ENCODE measurements at places on chromosomes 11 and 22.

DNA sequence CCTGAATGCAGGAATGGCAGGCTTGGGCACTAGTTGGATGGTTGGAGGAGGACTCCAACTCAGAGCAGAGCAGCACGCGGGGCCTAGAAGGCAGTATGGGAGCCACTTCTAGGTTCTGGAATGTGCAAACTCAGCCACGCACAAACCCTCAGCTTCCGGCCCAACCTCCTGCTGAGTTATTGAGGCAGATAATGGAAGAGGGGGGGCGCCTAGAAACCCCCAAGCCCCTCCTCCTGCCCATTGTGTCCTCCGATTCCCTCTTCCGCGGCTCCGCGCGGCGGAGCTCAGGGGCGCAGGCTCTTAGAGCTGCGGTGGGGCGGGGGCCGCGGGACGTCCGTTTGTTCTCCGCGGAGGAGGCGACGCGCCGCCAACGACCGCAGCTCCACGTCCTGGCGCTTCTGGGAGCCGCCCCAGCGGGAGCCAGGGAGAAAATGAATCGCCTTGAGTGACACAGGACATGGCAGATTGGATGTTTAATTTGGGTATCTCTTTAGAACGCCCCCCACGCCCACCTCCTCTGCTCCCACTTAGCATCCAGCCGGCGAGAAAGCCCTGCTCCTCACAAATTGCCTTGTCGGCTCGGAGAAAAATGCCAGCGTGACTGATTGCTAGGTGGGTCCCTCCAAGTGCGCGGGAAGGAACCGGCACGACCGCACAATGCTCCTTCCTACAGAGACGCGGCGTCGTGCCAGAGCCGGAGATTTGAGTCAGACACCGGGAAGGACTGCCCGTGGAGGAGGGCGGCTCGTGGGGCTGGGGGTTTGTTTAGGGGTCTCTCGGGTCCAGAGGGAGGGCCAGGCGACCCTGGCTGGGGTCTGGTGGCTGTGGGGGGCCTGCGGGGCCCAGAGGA, 144.6 kb downstream of the NECTIN1 start:
- H3K27me3 ChIP-seq, result peaks cover 54% of the 10 kb centered on the region
- H3K4me1 ChIP-seq, result peaks cover 9% of the 10 kb centered on the region
- no peak overlapping the region for H3K4me3 ChIP-seq
- H3K36me3 ChIP-seq, result no peaks in the 10 kb centered on the region
- H3K27ac ChIP-seq, result no peak overlapping the region
- DNase-seq, result peak; percentile 18

DNA sequence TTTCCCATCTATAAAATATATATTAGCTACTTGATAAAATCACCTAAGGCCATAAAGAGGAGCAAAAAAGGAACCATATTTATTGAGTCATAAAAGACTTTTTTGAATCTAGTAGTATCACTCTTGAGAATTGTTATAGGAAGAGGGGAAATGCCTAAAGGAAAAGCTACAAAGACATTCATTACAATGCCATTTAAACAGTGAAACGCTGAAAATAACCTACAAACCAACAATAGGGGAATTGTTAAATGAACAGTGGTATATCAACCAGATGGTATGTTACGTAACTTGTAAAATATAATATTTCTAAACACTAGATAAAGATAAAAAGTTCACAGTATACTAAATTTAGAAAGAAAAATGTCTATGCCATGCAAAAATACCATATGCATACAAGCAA, 47.5 kb downstream of the FAM181B start:
- no peaks in the 10 kb centered on the region for H3K36me3 ChIP-seq
- peaks cover 13% of the 10 kb centered on the region for H3K27me3 ChIP-seq
- no peak overlapping the region for H3K27ac ChIP-seq
- H3K4me1 ChIP-seq, result no peaks in the 10 kb centered on the region
- DNase-seq, result no peak
- no peak overlapping the region for H3K4me3 ChIP-seq

DNA sequence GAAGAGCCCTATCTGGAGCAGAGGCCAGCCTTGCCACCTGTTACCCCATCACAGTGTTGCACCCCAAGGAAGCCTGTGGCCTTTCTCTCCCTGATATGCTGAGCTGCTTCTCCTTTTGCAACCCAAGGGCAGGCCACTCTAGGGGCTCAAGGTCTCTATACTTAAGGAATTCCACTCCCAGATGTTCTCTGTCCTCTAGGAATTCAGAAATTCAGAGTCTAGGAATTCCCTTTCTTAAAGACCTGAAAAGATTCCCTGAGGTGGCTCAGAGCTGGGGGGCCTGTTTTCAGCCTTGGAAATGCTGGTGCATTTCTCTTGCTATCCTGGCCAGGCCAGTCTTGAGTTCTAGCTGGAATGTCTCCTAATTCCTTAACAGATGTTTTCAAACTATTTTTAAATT, 68.0 kb upstream of the OLFML1 start:
- no peak for DNase-seq
- H3K4me1 ChIP-seq, result peaks cover under 1% of the 10 kb centered on the region
- no peak overlapping the region for H3K27ac ChIP-seq
- no peaks in the 10 kb centered on the region for H3K36me3 ChIP-seq
- no peak overlapping the region for H3K4me3 ChIP-seq
- H3K27me3 ChIP-seq, result peaks cover 24% of the 10 kb centered on the region

GRCh38 chr22:37633089-37633624, 6.3 kb upstream of the SH3BP1 start:
- peaks cover 65% of the 10 kb centered on the region for H3K4me1 ChIP-seq
- no peaks in the 10 kb centered on the region for H3K27me3 ChIP-seq
- H3K27ac ChIP-seq, result peak overlapping the region; percentile 95
- H3K4me3 ChIP-seq, result peak overlapping the region; percentile 50
- peak; percentile 75 for DNase-seq

GRCh38 chr22:17284888-17285287, 65.7 kb upstream of the ADA2 start:
- no peak overlapping the region for H3K27ac ChIP-seq
- no peak for DNase-seq
- H3K27me3 ChIP-seq, result no peaks in the 10 kb centered on the region
- peaks cover 16% of the 10 kb centered on the region for H3K4me1 ChIP-seq
- no peaks in the 10 kb centered on the region for H3K36me3 ChIP-seq

DNA sequence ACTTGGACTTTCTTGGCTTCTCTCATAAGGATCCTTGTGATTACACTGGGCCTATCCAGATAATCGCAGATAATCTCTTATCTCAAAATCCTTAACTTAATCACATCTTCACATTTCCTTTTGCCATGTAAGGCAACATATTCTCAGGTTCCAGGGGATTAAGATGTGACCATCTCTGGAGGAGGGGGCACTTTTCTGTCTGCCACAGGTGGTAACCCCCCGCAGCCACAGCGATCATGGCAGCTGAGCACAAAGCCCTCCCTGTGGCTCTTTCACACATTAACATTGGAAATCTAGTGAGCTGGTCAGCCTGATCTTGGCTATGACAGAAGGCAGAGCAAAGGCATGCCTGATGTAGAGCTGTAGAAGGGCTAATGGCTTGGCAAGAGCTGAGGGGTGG, 69.1 kb upstream of the CD82 start:
- H3K4me3 ChIP-seq, result no peak overlapping the region
- DNase-seq, result no peak

- no peak overlapping the region for H3K4me3 ChIP-seq
- DNase-seq, result no peak
- no peaks in the 10 kb centered on the region for H3K27me3 ChIP-seq
Observed at GRCh38 chr22:24893341-24894070, 53.0 kb downstream of the LHFPL7 start.

- peak overlapping the region; percentile 94 for H3K27ac ChIP-seq
- no peaks in the 10 kb centered on the region for H3K27me3 ChIP-seq
- DNase-seq, result no peak
- peaks cover 37% of the 10 kb centered on the region for H3K36me3 ChIP-seq
- no peak overlapping the region for H3K4me3 ChIP-seq
Observed at GRCh38 chr11:102428696-102429095, 23.9 kb downstream of the TMEM123 start.

GRCh38 chr11:92475316-92475715, 250.7 kb downstream of the FAT3 start:
- H3K27me3 ChIP-seq, result no peaks in the 10 kb centered on the region
- no peak for DNase-seq
- H3K36me3 ChIP-seq, result no peaks in the 10 kb centered on the region
- no peak overlapping the region for H3K4me3 ChIP-seq

DNA sequence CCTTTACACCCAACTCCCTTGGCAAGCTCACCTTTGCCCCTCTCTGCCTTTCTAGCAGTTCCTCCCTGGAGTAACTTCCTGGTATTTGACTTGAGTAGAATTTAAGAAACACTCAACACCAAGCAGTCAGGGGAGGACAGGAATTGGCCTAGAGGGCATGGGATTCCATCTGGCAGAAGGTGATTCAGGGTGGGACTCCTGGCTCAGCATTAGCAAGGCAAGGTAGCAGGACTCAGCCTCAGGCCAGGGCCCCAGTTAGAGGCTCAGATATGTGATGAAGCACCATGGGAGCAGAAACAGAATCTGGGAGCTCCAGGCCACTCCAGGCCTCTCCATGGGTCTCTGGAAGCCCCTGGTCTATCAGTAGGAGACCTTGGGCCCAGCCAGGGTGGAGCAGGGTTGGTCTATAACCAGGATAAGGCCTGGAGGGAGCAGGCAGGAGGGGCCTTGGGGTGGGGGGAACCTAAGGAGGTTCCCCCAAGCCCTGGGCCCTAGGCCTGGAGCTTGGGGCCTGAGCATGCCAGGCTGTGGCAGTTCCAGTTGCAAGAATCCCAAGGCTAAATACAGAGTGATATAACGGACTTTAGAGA, 148.2 kb downstream of the PARVA start:
- H3K4me3 ChIP-seq, result no peak overlapping the region
- DNase-seq, result no peak
- no peaks in the 10 kb centered on the region for H3K27me3 ChIP-seq
- H3K4me1 ChIP-seq, result no peaks in the 10 kb centered on the region
- no peaks in the 10 kb centered on the region for H3K36me3 ChIP-seq

- no peak overlapping the region for H3K4me3 ChIP-seq
- H3K27ac ChIP-seq, result no peak overlapping the region
- H3K27me3 ChIP-seq, result peaks cover 5% of the 10 kb centered on the region
- no peaks in the 10 kb centered on the region for H3K4me1 ChIP-seq
- H3K36me3 ChIP-seq, result no peaks in the 10 kb centered on the region
Observed at GRCh38 chr11:10719616-10720015, 26.1 kb upstream of the IRAG1 start.
